ENCODE measurements at places on chromosomes 6 and 20.

DNA sequence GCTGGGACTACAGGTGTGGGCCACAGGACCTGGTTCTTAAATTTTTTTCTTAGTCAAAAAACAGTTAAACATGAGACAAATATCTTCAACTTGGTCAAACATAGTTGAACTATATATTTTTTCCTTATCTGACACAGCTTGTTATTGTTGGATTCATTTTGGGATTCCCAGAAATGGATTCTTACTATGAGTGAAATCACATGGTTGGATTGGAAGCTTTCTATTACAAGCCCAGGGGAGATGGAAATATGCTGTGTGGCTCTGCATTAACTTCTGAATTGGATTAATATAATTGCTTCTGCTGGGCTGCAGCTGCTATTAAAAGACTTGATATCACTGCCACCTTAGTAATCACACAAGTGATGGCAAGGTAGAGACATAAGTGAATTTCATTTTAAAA lies 126.4 kb upstream of the DUSP22 start:
- DNase-seq, result no peak

GRCh38 chr6:37488476-37488875 lies 11.2 kb downstream of the CCDC167 start:
- no peak for DNase-seq

DNA sequence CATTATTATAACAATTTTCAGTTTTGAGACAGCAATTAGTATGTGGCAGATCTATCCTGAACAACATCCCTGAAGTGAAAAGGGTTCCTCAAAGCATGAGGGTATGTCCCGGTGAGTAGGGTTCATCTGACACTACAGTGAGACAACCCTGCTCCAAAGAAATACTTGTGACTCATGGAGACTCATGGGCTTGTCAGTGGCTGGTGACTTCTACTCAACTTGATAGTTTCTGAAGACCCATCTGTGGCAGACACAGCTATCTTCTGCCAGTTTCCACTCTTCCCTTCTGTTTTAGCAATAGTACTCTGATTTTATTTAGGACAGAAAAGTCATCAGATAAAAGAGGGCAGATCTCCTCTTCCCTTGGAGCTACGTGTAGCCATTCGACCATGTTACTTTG lies 41.4 kb downstream of the MAP3K7 start:
- DNase-seq, result no peak

DNA sequence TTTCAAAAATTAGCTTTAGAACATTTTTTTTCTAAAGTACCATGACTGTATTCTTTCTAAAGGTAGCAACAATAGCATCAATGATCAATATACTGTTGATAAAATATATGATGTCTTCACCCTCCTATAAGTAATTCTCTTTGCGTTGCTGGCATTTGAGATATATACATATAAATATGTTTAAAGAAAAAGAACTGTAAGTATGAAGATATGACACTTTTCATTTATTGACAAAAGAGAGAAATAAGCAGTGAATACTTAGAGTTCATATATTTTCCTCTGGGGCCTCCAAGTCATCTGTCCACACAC lies 49.4 kb upstream of the SCGN start:
- DNase-seq, result no peak

GRCh38 chr20:50227506-50227905 lies 36.9 kb downstream of the CEBPB start:
- DNase-seq, result no peak

DNA sequence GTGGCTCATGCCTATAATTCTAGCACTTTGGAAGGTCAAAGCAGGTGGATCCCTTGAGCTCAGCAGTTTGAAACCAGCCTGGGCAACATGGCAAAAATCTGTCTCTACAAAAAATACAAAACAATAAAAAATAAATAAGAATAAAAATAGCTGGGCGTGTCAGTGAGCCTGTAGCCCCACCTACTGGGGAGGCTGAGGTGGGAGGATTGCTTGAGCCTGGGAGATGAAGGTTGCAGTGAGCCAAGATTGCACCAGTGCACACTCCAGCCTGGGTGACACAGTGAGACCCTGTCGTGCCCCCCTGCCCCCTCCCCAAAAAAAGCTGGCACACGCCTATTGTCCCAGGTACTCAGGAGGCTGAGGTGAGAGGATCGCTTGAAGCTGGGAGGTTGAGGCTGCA lies 35.1 kb upstream of the SRPK1 start:
- no peak for DNase-seq

- no peak for DNase-seq
These were observed 32.0 kb downstream of the GNAS-AS1 start for GRCh38 chr20:58818586-58819285.

GRCh38 chr6:70180183-70180900 lies 122.5 kb downstream of the COL9A1 start:
- no peak for DNase-seq

DNA sequence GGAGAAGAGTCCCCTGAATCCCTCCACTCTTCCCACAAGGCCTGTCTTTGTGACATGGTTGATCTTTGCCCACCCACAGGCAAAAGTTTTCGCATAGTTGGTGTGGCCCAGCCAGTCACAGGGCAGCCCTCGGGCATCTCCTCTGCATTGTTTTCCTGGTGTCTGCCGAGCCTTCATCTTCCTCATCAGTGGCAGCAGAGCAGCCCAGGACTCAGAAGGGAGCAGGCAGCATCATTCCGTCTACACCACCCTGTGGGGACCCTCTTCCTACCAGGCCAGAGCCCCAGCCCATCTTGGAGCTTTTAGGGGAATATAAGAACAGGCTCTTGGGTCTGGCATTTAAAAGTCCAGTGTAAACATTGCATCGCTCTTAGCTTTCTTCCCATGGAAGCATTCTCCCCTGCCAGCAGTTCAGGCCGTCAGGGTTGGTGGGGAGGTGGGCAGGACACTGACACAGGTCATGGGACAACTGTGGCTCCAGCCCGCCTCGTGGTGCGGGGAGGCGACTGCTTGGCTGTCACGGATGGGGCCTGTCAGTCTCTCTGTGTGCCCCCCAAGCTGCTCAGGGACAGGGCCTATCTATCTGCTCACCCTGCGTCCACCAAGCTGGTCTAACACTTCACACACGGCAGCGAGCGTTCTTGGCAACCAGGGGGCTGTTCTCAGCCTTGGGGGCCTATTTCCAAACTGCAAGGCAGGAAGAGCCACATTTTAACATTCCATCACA lies 38.3 kb downstream of the PDRG1 start:
- no peak for DNase-seq

GRCh38 chr6:154319231-154319858 lies 37.3 kb downstream of the IPCEF1 start:
- DNase-seq, result no peak

DNA sequence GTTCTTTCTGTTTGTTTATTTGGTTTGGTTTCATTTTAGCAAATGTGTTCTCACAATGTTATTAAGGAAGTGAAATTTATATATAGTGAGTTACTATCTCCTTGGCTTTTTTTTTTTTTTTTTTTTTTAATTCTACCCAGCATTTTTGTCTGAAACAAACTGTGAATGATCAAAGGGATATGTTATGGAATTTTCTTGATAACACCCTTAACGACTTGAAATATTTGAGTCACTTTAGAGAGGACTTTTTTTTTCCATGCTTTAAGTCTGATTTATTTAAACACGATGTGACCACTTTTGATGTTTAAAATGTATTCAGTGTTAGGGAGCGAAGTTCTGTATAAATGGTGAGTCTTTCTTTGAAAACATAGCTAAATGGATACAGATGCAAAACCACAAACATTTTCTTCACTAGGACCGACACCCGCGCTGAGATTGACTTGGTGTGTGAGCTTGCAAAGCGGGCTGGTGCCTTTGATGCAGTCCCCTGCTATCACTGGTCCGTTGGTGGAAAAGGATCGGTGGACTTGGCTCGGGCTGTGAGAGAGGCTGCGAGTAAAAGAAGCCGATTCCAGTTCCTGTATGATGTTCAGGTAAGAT lies 149.7 kb downstream of the MTHFD1L start:
- DNase-seq, result no peak

GRCh38 chr20:34532756-34533155 lies 16.5 kb downstream of the DYNLRB1 start:
- no peak for DNase-seq

GRCh38 chr6:37667050-37667814 lies 30.5 kb downstream of the MDGA1 start:
- no peak for DNase-seq

DNA sequence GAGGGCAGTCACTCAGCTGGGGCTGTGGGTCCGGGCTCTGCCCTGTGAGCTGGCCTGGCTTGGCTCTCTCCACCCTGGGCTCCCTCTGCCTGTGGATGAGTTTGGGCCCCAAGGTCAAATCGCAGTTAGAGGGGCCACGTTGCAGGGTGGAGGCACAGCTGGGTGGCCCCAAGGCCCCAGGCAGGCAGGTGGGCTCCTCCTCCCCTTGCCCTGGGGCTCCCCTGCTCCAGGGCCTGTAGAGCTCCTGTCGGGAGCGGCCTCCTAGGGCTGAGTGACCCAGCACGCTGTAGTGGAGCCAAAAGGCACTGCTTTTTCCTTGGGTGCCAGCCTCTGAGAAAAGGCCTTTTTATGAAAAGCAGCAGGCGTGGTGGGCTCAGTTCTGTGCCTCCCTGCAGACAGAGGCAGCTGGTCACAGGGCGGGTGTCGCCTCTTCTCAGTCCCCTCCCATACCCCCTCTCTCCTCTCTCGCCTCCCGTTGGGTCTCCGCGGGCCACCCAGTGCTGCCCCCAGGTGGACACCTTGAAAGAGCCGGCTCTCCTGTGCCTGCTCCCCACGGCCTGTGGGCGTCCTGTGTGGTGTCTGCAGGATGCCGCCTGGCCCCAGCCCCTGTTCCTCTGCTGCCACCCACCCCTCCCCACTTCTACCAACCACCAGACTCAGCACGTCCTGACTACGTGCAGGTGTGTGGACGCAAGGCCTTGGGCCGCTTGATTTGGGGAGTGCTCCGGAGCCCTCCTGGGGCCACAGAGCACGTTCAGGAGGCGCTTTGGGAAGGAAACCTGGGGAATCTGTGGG lies 13.2 kb downstream of the SS18L1 start:
- peak; percentile 74 for DNase-seq

GRCh38 chr6:106829451-106829850 lies 145.1 kb downstream of the CD24 start:
- no peak for DNase-seq

- DNase-seq, result no peak
These were observed 682.1 kb upstream of the MAP3K7 start for GRCh38 chr6:91268941-91269340.

GRCh38 chr20:35657271-35657670 lies 7.4 kb downstream of the CPNE1 start:
- no peak for DNase-seq

DNA sequence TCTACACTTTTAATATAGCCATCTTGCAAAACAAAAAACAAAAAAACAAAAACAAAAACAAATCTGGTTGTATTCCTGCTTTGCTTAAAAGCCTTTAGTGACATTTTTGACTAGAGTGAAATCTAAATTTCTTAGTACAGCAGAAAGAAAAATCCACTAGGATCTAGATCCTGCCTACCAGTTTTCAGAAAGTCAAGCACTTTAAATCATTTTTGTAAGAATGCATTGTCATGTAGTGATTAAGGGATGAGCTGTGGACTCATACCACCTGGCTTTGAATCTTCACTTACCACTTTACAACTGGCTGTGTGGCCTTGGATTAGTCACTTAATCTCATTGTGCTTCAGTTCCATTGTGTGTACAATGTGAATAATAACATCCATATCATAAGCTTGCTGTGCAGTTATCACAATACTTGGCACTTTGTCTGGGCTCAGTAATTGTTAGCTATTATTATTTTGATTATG lies 4.0 kb downstream of the MKKS start:
- DNase-seq, result no peak

GRCh38 chr6:21098744-21099143 lies 494.8 kb upstream of the SOX4 start:
- DNase-seq, result no peak

GRCh38 chr20:24337069-24337468 lies 132.4 kb upstream of the SYNDIG1 start:
- DNase-seq, result no peak

GRCh38 chr6:163342571-163343539 lies 71.7 kb upstream of the QKI start:
- no peak for DNase-seq

DNA sequence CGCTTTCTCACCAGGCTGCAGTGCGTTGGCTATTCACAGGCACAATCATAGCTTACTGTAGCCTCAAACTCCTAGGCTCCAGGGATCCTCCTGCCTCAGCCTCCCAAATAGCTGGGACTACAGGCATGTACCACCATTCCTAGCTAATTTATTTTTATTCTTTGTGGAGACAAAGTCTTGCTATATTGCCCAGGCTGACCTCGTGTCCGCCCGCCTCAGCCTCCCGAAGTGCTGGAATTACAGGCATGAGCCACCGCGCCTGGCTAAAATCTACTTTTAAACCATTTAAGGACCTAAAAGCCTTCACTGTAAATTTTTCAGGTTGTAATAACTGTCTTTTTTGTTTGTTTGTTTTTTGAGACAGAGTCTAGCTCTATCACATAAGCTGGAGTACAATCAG lies 15.2 kb downstream of the SAMHD1 start:
- DNase-seq, result no peak

DNA sequence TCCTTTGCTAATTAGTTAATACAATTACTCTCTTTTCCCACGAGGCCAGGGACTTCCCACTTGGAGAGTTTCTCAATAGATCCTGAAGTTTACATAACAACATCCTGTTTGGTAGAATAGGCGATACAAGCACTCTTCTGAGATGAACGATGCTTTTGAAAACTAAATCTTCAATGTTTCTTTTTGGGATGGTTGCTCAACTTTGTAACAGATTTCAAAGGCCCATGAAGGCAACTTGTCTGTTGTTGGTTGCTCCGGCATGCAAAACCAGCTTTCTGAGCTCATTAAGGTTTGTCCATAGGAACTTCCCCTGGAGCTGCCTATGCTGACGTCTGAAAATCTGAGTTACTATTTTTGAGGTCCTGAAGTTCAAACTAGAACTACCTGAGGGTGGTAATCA lies 25.9 kb upstream of the ROS1 start:
- DNase-seq, result no peak

GRCh38 chr6:166904101-166904746 lies 52.1 kb downstream of the RNASET2 start:
- DNase-seq, result no peak

DNA sequence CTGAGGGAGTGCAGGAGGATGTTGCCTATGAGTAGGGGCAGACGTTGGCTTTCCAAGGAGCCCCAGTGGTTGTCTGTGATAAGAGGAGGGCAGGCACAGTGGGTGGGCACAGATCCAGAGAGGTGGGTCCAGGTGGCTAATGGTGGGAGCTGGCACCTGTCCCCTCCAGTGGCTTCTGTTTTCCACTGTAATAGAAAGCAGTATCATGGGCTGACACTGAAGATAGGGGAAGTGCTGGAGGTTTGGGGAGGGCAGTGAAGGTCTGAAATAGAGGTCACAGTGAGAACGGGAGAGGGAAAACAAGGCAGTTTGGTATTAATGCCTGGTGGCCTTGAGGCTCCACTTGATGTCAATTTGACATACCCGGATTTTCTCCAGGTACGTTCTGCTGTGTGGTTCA lies 10.5 kb upstream of the TXNDC5 start:
- DNase-seq, result no peak

DNA sequence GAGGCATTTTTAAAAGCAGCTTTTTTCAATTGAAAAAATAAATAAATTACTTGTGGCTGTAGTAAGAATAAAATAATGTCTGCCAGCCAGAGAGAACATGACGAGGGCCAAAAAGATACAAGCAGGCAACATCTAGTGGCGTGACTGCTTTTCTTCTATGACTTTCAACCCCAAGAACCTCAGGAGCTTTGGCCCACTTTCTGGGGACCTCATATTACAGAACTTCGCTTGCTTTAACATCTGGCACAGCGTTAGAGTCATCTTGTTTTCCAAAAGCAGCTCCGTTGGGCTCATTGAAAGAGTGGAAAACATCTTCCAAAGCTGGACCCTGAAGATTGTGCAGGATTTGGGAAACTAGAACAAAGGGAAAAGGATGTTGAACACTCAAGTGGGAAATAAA lies 67.0 kb downstream of the ARMC2 start:
- no peak for DNase-seq

- DNase-seq, result peak; percentile 21
These were observed 131.9 kb downstream of the FYN start for GRCh38 chr6:111741177-111741952.
